ENCODE measurements at places on chromosomes 1 and 21.

DNA sequence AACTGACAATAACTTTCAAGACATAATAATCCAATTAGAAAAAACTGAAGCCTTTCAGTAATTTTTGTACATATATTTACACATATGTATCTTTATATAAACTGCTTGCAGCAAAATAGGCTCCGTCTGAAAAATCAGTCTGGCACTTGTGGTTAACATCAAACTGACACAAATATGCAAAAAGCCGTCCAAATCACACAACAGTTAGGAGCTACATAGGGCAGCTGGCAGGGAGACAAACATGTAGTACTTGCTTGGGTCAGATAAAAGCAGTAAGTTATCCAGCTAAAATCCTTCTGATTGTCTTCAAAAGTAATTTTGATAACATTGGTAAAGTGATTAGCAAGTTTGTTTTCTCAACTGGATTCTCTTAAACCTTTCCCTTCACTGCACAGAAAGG lies 14.7 kb upstream of the GUCA2A start:
- DNase-seq: no peak

- DNase-seq: no peak
These were observed 48.5 kb downstream of the OPRD1 start for GRCh38 chr1:28860332-28861073.

- no peak for DNase-seq
These were observed 70.3 kb downstream of the OLFML2B start for GRCh38 chr1:161953256-161953920.

GRCh38 chr1:245246433-245246832 lies 91.6 kb downstream of the KIF26B start:
- DNase-seq: no peak

GRCh38 chr21:34930971-34931370 lies 118.1 kb downstream of the RUNX1 start:
- no peak for DNase-seq

- no peak for DNase-seq
These were observed 3.5 kb downstream of the RGL1 start for GRCh38 chr1:183808296-183809027.

DNA sequence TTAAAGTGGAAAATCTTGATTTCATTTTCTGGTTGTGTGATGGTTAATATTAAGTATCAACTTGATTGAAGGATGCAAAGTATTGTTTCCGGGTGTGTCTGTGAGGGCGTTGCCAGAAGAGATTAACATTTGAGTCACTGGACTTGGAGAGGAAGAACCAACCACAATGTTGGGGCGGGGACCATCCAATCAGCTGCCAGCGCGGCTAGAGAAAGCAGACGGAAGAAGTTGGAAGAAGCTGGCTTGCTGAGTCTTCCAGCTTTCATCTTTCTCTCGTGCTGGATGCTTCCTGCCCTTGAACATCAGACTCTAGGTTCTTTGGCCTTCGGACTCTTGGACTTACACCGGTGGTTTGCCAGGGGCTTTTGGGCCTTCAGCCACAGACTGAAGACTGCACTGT lies 832.6 kb upstream of the TMPRSS15 start:
- no peak for DNase-seq

- no peak for DNase-seq
These were observed 45.5 kb downstream of the URB1 start for GRCh38 chr21:32347351-32347750.

- no peak for DNase-seq
These were observed 126.8 kb downstream of the PIK3R3 start for GRCh38 chr1:46005594-46005993.

GRCh38 chr1:56915960-56916359 lies 49.9 kb downstream of the C8B start:
- DNase-seq: no peak

DNA sequence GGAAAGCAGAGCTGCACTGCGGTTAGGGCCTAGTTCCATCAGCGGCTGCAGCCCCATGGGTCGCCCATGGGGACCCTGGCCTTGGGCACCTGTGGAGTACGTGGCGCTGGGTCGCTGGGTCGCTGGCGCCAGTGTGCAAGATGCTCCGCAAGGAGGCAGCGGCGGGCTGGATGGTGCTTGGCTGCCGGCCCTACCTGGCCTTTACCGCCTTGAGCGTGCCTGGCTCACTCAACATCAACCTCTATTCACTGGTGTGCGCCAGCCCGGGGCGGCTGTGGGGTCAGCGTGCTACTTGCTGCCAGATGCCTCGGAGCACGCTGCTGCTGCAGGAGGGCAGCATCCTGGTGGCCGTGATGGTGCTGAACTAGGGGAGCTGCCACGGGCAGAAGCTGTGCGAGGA lies 85.1 kb upstream of the RHOU start:
- no peak for DNase-seq

- DNase-seq: peak; percentile 26
These were observed 75.9 kb downstream of the NOS1AP start for GRCh38 chr1:162145280-162145965.

GRCh38 chr1:5348732-5349465 lies 643.3 kb downstream of the NPHP4 start:
- no peak for DNase-seq

GRCh38 chr21:39220150-39220549 lies 36.9 kb upstream of the PSMG1 start:
- no peak for DNase-seq

DNA sequence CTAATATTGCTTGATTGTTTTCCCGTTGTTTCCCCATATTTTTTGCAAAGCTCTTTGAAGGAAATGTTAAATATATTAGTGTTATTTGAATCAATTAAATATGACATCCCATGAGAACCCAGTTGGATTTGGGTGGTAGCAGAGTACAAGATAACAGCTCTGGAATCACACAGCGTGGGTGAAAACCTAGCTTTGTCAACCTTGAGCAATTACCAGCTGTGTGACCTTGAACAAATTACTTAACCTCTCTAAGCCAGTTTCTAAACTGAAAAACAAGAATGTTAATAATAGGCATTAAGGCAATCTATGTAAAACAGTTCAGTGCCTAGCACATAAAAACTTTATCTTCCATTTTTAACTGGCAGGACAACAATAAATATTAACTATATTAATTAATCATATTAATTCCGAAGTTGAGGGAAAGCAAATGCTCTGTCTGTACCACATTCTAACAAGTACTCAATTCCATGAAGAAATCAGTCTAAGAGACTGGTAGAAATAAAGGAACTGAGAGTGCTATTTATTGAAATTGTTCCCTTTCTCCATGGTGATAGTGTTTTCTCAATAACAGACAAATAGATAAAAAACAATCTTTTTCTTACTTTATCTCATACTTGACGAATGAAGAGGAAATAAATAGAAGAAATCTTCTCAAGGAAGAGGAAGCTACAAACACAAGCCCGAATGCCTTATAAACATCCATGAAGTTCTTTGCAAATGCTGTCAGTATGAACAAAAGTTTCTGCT lies 27.0 kb downstream of the DNASE2B start:
- DNase-seq: no peak

DNA sequence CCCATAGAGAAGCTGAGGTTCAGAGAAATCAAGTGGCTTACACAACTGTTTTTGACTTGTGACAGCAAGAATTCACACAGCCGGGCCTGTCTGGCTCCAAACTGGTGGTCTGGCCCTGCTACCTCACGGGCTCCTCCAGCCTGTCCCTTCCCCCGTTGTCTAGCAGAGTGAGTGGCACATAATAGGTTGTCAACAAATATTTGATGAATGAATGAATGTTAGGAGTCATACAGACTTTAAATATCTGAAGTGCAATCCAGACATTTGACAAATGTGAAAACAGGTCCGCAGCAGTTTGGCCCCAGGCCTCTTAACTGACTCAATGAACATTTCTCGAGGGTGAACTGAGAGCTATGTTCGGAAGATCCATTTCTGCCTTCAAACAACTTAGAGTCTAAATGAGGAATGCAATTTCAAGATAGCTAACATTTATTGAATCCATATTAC lies 1.1 kb upstream of the RHOC start:
- no peak for DNase-seq

GRCh38 chr1:60427194-60427593 lies 353.6 kb upstream of the C1orf87 start:
- DNase-seq: no peak

- DNase-seq: no peak
These were observed 480 bp upstream of the MIS18A start for GRCh38 chr21:32279377-32279680.

DNA sequence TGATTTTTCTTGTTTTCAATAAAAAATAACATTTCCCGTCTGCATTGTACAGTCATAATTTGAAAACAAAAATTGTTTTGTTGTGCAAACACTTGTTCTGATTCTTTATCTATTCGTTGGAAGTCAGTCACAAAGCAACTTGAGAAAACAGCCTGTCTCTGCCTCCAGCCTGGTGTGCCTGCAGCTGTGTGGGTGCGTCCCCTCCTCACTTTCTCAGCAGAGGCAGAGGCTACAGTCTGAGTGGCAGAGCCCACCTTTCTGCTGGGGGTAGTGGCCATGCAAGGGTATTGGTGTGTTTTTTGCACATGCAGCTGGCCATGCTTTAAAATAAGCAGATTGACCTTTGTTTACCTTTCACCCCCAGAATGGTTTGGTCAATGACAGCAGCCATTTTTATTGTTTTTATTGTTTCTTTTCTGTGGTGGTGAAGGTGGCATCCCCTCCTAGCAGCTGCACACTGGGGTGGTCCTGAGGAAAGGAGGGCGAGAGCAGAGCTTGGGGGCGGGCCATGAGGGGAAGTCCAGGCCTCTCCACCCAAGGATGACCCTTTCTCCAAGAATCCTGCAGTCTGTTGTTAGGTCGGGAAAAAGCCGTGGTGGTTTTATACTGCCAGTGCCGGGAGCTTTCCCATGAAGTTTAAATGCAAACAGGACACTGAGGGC lies 159.6 kb downstream of the PCBP3 start:
- DNase-seq: no peak

GRCh38 chr1:201011616-201012015 lies 11.9 kb downstream of the KIF21B start:
- DNase-seq: no peak

DNA sequence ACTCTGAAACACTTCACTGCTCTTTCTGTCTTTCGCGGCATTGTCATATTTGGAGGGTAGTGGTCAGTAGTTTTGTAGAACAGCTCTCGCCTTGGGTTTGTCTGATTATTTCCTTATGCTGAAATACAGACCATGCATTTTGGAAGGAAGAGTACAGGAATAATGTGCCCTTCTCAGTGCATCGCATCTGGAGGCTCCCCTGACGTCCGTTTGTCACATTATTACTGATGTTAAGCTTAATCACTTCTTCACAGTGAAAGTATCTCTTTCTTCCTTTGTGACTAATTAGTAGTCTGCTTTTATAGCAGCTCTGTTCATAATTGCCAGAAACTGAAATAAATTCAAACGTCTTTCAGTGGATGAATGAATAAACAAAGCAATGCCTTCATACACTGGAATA lies 85.7 kb upstream of the CXADR start:
- DNase-seq: no peak

GRCh38 chr1:40303051-40303771 lies 13.9 kb downstream of the COL9A2 start:
- DNase-seq: no peak

DNA sequence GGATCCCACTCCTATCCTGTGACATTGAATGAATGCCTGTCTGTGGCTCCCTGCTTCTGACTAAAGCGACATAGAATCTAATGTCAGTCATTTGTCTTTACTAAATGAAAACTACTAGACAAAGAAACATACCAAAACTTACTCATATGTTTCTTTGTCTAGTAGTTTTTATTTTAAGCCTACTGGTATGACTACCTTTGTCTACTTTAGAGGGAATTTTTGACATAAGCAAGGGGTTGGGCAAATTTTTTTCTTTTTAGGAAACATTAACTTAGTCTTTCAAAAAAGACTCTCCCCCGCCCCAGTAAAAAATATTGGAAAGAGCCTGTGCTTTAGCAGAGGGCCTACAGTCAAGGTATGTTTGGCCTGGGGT lies 4.9 kb downstream of the NEK7 start:
- no peak for DNase-seq

DNA sequence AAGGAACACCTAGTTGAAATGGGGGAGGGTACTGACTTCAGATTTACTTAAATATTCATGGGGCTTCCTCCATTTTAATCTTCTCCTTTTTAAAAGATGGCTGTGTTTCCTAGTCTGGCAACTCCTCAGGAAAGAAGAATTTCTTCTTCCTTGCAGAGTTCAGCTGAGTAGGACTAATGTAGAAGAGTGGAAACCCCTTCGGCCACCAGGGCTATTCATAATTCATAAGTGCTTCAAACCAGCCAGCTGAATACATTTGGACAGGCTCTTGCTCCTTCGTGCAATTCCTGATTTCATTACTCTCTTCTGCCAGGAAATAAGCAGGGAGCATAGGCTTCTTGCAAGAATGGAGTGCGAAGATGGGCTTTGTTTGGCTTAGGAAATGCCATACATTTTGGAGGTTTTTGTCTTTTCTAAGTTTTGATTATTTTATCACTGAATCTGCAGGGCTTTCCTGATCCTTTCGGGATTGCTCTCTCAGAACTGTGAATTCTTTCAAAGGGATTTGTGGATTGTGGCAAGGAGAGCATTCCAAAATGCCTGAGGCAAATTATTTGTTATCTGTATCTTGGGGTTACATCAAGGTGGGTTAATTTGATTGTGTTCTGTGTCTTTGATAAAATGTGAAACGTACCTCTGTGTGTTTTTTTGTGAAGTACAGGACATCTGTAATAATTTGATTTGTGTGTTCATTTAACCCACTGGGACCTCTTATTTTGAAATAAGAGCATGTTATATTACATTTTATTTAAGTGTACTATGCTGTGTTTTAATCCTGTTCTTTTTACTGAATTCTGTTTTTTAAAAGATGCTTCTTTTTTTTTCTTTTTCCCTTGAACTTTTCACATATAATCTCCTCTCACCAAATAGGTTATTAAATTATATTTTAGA lies 179.4 kb upstream of the SGIP1 start:
- no peak for DNase-seq

DNA sequence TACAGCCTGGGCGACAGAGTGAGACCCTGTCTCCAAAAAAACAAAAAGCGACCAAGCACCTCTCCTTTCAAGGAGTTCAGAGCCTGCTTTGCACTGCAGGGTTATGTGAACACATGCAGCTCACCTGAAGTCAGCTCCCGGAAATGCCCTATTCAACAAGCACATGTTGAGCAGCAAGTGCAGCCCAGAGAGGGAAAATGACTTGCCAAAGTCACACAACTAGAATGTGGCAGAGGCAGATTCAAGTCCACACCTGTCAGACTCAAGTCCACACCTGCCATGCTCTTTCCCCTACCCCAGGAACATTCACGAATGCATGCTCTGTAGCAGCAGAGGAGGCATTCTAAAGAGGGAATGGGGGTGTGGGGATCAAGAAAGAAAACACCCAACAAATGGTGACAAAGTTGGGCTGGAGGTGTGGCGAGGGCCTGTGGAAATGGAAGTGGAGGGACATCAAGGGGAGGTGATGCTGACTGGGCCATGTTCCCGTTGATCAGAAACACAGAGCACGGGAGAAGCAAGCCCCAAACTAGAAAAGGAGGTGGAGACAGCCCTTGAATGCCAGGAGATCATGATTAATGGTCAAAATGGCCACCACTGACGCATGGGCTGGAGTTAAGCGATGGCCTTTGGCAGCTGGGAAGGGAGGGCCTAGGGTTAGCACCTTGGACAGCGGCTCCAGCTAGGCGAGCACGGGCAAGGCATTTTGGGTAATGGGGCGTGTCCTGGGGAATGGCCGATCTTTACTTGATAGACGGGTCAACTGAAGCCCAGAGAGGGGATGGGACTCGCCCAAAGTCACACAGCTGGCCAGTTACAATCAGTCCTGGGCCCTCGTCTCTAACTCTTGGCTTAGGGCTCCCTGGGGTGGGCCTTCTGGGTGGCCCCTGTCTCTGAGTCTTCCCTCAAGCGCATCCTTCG lies 21.5 kb downstream of the RAP1GAP start:
- DNase-seq: no peak

- DNase-seq: no peak
These were observed 585 bp downstream of the NEGR1 start for GRCh38 chr1:72281637-72282270.

- no peak for DNase-seq
These were observed 1.6 kb upstream of the HPCA start for GRCh38 chr1:32884726-32885125.
